ENCODE measurements at places on chromosomes 2 and 18.

DNA sequence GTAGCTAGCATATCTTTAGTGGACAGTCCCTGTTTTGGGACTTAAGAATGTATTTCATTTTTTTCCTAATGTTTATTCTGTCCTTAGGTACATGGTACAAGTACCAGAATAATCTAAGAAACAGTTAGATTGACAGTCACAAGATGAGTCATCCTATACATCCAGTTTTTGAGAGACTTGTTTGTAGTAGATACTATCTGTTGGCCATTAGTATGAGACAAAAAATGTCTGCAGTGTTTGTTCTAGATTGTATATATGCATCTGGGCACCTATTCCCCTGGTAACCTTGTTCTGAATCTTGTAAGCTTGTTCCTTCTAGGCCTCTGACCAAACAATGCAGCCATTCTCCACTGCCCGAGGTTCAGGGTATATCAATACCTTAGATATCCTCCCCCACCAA is 1343.5 kb downstream of the SUCLG1 start:
- no peak for DNase-seq

- DNase-seq, result no peak
Observed at GRCh38 chr2:233449081-233449901, 95.0 kb downstream of the DGKD start.

DNA sequence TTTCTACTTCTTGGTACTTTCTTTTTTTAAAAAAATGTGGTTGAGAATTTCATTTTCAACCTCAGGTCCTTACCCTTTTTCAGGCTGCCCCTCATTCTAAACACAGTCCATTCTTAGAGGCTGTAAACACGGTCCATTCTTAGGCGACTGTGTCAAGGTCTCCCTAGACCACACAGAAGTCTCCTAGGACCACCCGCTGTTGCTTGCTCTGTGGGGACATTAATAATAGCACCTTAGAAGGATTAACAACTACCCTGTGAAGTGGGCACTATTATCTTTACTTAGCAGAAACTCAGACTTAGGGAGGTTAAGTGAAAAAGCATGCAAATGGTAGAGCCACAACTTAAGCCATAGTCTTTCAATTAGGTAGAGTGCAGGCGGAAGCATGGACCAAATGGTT is 91.7 kb downstream of the RBMS1 start:
- no peak for DNase-seq

GRCh38 chr18:74395648-74396154 is 61.4 kb downstream of the DIPK1C start:
- no peak for DNase-seq

GRCh38 chr2:37561615-37562569 is 109.5 kb downstream of the CDC42EP3 start:
- DNase-seq, result peak; percentile 55

DNA sequence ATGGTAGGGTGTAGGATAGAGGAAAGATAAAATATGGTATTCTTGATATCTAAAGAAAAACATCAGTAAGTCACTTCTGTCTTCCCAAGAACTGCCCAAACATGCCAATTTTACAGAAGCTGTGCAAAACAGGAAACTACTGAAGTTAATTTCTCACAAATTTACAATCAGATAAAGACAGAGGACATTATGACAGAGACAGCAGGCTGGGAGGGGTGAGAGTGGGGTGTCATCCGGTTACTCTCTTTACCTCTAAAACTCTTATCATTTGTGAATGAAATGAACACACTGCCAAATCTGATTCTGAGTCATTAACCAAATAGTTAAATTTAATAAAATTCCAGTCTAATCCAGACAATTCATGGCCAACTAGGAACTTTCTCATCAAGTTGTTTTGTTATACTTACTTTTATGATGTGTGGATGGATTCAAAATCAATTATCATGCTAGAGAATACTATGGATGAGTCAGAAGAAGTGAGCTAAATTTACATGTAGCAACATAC is 323.2 kb upstream of the MEX3C start:
- no peak for DNase-seq

- DNase-seq, result no peak
Observed at GRCh38 chr2:72754628-72755320, 71.1 kb downstream of the EXOC6B start.

GRCh38 chr2:217468042-217468830 is 534.6 kb downstream of the TNS1 start:
- DNase-seq, result no peak

- DNase-seq, result peak; percentile 5
Observed at GRCh38 chr2:17538844-17539554, 1.5 kb upstream of the VSNL1 start.

- no peak for DNase-seq
Observed at GRCh38 chr2:144431998-144432397, 87.9 kb downstream of the ZEB2 start.

GRCh38 chr2:5433855-5434254 is 258.3 kb upstream of the SOX11 start:
- no peak for DNase-seq

DNA sequence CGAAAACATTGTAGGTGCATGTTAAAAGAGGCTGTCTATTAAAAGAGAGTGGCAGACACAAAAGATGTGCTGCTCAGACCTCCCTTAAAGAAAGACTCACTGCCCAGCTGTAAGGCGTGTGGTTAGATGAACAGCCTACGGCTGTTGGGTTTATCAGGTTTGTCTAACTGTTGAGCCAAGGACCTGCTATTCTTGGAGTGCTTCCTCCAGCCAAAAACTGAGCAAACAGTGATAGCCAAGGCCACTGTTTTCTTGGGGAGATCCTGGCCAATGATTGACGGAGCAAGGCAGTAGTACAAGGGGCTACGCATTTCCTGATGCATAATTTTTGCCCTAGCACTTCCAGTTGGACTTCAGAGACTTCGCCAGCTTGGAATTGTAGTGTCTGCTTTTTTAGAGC is 1.4 kb upstream of the RAB3GAP1 start:
- DNase-seq, result no peak

DNA sequence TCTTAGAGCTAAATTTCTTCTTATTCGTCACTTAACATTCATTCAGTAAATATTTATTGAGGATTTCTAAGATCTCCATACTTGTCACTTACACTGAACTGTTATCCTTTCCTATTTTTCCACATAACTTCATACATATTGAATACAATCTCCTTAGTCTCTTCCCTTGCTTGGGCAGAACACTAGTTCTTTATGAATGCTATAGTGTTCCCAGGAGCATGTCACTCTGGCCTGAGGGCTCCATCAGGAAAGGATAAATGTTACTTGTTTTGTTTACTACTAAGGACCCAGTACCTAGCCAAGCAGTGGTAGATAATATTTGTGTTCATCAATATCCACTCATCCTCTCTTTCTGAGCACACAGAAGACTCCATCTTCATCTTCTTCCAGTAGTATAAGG is 544.7 kb downstream of the ZEB2 start:
- no peak for DNase-seq

- DNase-seq, result no peak
Observed at GRCh38 chr2:102337481-102338386, 17.9 kb upstream of the IL18R1 start.

Data from stimulated activated CD4-positive, alpha-beta T cell treated with anti-CD3 and anti-CD28 coated beads, Interleukin-15, amount 100 ng/mL, for 24 hours (primary cell).